ENCODE measurements at places on chromosomes 11 and 22. TPM values are rescaled to one million over a fixed set of nuclear protein-coding genes. Genes with fewer than 3 reads are reported as not detected.

The OR2D2 gene
- not detected for polyA plus RNA-seq

DNA sequence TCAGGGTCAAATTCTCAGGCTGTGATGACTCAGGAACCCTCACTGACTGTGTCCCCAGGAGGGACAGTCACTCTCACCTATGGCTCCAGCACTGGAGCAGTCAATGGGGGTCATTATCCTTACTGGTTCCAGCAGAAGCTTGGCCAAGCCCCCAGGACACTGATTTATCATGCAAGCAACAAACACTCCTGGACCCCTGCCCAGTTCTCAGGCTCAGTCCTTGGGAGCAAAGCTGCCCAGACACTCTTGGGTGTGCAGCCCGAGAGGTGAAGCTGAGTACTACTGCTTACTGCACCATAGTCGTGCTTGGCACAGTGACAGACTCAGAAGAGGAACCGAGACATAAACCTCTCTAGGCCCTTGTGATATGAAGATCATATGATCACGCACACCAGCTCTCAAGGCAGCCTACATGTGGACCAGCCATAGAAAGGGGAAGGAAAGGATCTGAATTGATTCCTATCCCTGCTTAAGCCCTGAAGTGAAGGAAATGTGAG, 58.2 kb downstream of the ZNF280B start:
- no peak for DNase-seq

- DNase-seq: no peak
Observed at GRCh38 chr11:63543711-63544110, 7.1 kb downstream of the PLAAT4 start.

GRCh38 chr11:74437441-74438042, 29.8 kb downstream of the KCNE3 start:
- DNase-seq: no peak

DNA sequence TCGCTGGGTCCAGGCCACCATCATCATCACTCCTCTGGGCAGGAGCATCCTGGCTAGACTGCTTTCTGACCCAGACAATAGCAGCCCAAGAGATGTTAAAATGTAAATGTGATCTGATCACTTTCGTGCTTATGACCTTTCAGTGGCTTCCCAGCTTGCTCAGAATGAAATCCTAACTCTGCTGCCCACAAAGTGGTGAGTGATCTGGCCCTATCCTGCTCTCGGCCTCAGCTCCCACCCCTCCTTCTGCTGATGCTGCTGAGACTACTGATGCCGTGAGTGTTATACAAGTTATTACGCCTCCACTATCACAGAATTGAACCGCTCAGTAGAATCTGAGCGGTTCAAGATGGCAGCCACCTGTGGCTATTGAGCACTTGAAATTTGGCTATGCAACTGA, 26.2 kb downstream of the ELF5 start:
- no peak for DNase-seq

GRCh38 chr11:9820260-9820659, 156.4 kb downstream of the SWAP70 start:
- DNase-seq: no peak
